Choroid plexus epithelial cell (primary cell): ENCODE measurements at places on chromosomes 5 and 9.

DNA sequence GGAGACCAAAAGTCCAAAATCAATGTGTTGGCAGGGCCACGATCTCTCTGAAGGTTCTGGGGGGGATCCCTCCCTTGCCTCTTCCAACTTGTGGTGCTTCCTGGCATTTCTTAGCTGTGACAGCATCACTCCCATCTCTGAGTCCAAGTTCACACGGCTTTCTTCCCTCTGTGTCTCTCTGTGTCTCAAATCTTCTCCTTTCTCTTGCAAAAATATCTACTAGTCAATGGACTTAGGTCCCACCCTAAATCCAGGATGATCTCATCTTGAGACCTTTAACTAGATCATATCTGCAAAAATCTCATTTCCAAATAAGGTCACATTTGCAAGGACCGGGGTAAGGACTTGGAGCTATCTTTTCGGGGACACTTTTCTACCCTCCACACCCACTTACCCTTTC, 186.1 kb downstream of the HSD17B3 start:
- DNase-seq, result no peak

- DNase-seq, result peak; percentile 67
These were observed 52.9 kb upstream of the PAPPA start for GRCh38 chr9:116100711-116101121.

DNA sequence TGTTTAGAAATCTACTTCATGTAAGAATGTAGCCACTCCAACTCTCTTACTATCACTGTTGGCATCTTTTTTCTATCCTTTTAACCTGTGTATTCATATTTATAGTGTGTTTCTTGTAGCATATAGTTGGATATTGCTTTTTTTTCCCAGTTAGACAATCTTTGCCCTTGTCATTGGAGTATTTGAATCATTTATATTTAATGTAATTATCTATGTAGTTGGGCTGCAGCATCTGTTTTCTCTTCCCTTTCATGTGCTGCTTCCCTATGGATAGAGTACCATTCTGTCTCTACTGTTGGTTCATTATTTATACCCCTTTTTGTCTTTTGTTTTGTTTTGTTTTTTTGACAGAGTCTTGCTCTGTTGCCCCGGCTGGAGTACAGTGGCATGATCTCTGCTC, 45.2 kb upstream of the PPP2CA start:
- DNase-seq, result no peak

DNA sequence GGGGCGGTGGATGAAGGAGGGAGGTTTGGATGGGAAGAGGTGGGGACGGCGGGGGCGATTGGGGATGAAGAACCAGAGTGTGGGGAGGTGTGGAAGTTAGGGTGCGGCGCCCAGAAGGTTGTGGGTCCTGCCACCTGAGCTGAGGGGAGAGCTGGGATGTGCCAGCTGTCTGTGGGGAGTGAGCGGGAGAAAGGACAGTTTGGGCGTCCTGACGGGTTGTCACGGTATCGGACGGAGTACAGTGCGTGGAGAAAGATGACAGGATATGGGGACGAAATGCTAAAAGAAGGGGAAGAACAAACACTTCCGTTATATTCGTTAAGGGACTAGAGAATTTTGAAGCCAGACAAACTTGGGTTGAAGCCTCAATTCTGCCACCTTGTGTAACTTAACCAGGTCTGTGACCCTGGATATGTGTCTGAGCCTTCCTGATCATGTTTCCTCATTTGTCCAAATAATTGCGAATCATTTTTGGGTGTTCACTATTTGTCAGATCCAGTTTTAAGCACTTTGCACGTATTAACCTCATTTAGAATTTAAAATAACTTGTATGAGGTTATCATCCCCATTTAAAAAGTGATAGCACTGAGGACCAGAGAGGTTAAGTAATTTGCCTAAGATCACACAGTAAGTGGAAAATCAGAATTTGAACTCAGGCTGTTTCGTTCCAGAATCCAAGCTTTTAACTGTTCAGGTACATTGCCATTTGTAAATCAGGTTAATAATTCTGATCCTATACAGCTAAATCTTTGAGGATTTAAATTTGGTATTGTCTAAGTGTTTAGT, 689 bp downstream of the CNTRL start:
- peak; percentile 20 for DNase-seq

- no peak for DNase-seq
These were observed 43.0 kb upstream of the SLC46A2 start for GRCh38 chr9:112933696-112934095.

GRCh38 chr5:97125125-97125683, 17.2 kb downstream of the LIX1 start:
- no peak for DNase-seq

DNA sequence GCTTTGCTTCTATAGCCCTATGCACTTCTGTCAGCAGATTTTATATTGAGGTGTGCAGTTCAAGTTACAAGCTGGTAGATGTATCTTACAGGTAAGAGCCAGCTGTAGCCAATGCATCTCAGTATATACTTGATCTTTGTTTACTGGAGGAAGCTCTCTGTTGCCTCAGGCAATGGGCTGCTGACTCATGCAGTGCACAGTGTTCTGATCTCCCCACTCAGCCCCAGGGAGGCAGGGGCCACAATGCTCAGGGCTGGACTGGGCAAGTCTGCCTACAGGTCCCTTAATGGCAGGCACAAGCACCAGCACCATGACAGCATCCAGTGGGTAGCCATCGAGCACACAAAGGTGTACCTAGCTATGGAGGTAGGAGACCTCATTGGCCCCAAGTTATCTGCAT, 178.8 kb upstream of the CDH10 start:
- DNase-seq, result no peak

DNA sequence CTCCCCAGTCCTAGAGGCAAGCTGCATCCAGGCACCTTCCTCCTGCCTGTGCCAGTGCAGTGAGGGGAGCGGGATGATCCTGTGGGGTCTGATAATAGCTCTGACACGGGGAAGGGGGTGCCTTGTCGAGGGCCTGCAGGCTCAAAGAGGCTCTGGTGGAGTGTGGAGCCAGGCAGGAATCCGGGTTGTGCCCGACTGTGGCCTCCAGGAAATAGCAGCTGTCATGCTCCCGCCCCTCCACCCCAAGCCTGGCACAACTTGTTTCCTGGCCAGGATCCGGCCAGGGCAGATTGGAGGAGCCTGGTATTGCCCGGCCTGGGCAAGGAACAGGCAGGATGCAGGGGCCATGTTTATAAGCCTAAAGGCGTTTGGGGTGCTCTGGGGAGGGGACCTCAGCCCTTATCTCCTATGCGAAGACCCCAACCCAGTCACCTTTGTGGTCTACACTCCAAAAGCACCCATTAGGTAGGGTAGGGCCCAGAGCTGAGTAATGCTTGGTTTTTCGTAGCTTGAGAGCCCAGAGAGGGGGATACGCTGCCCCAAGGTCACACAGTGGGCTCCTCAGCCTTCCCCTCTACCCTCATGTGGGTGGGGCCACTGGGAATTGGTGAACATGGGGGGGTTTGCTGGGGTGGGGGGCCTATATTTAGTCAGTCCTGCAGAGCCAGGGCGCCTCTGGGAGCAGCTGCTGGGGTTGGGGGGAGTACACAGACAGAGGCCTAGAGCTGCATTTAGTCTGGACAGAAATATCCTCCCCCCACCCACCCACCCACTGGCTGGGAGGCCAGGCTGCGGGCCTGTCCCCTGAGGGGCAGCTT, 12.2 kb downstream of the CXXC5 start:
- DNase-seq, result no peak

- DNase-seq, result peak; percentile 22
These were observed 671.0 kb downstream of the DMRTA1 start for GRCh38 chr9:23117616-23118015.

GRCh38 chr5:14313986-14314690, 171.0 kb downstream of the TRIO start:
- DNase-seq, result no peak

DNA sequence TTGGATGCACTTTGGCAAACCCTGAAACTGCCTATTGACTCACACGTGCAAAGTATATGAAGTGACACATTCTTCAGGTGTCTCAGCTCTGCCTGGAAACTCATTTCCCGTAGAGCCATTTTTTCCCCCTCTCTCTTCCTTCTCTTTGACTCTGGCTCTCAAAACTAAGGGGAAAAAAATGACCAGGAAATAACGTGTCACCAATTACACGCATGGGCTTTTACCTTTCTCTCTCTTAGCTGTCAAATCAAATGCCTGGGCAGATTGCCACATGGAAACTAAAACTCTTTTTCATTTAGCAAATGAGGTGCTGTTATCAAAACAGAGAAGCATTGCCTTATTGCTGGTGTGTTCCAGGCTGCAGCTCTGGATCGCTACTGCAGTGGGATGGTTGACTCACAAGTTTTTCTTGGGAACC, 18.3 kb upstream of the IFNK start:
- DNase-seq, result no peak

DNA sequence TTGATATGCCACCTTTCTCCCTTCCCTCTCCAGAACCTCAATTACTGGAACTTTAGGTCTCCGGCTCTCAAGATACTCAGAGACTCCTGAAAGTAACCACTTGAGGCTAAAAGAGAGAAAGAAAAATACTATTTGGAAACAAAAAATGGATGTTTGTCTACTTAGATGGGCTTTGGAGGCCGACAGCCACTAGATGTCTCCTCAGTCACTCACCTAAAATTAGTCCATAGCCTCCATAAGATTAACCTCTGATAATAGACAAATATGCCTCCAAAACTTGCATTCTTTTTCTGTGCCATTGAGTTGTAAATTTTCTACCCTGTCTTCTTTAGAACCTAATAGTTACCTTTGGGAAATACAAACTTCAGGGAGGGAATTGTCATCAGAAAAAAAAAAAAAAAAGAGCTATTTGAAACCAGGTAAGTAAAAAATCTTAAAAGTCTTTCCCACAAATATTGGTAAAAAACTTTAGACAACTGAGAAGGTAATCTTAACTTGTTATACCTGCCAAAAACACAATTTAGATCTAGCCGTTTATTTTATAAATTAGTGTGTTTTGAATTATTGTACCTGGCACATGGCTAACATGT, 11.2 kb upstream of the PCDH1 start:
- peak; percentile 53 for DNase-seq
